Progenitor cell of endocrine pancreas (in vitro differentiated cells): ENCODE measurements at places on chromosomes 16 and 17. TPM values are rescaled to one million over a fixed set of nuclear protein-coding genes. Genes with fewer than 3 reads are reported as not detected.

PROCA1 gene
- total RNA-seq: 15.2 and 16.3 TPM in 2 replicates

KRTAP2-4 gene
- not detected in 2 replicates for total RNA-seq

LCMT1 gene
- 71.8 and 74.7 TPM in 2 replicates for total RNA-seq

DPEP2 gene
- not detected in 2 replicates for total RNA-seq

PRSS53 gene
- total RNA-seq: 2.3 and 2.9 TPM in 2 replicates

KRTAP3-1 gene
- not detected in 2 replicates for total RNA-seq

KRTAP1-5 gene
- total RNA-seq: not detected in 2 replicates

KCTD13 gene
- total RNA-seq: 31.4 and 34.7 TPM in 2 replicates

SHISA6 gene
- total RNA-seq: 1.0 and 1.2 TPM in 2 replicates
